ENCODE measurements at places on chromosomes 6 and 20.

DNA sequence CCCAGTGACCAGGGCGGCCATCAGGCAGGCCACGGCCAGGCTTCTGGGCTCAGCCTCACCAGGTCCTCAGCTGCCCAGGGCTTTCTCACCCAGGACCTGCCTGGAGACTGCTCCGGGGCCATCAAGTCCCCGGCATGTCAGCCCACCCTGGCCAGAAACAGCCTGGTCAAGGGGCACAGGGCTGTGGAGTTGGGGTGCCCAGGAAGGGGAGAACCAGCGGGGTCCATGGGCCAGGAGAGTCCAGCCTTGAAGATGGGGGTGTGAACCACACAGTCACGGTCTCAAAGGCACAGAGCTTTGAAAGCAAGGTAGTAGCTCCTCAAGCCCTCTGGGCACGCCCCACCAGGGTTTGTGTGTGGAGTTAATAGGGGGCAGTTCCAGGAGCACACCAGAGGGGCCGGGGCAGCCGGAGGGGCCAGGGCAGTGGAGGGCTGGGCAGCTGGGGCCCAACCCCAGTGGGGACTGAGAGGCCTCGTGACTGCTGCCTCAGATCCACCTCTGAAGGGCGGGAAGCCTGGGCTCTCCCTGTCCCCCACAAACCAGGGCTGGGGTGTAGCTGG is 48.0 kb upstream of the BHLHE23 start:
- no peak for DNase-seq

DNA sequence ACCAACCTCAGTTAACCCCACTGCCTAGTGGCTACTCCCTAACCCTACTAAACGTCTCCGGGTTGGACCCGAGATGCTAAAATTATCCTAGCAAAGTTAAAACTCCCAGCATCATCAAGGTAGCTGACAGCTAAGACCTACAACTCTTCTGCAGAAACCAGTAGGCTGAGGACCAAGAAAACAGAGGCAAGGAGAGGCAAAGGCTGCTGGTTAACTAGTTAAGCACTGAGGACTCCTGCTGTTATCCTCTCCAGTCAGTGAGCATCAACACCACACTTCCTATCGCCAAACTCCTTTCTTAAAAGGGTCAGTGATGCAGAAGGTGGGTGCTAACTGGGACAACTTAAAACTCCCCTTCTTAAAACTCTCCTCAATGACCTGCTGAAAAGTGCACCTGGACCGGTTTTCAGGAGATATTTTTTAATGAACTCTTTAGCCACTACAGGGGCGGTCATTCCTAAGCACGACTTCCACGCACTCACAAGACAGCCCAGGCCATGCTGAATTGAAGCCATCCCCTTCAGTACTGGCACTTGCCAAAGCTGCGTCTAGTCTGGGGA is 1.7 kb downstream of the TRERF1 start:
- DNase-seq, result no peak

- DNase-seq, result no peak
These were observed 11.0 kb downstream of the TNFAIP3 start for GRCh38 chr6:137878029-137878428.

- no peak for DNase-seq
These were observed 42.9 kb downstream of the TMEM244 start for GRCh38 chr6:129818251-129818650.

DNA sequence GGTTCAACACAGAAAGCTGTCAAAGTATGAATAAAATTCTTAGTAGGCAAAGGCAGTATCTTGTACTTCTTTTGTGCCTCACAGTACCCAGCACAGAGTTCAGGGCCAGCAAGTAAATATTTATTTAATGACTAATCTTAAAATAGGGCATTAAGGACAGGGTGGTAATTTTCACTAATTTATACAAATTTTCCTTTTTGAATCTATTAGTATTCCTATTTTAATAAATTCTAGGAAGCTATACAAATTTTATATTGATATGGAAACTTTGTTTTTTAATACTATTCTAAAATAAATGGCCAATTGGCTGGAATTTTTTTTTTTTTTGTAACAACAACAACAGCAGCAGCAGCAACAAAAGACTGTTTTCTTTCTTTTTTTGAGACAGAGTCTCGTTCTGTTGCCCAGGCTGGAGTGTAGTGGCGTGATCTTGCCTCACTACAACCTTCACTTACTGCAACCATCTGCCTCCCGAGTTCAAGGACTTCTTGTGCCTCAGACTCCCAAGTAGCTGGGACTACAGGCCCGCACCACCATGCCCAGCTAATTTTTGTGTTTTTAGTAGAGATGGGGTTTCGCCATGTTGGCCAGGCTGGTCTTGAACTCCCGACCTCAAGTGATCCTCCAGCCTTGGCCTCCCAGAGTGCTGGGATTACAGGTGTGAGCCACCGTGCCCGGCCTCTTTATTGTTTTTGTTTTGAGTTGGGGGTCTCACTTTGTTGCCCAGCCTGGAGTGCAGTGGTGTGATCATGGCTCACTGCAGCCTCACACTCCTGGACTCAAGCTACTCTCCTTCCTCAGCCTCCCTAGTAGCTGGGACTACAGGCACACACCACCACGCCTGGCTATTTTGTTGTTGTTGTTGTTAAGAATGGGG is 85.2 kb downstream of the FKBP5 start:
- DNase-seq, result no peak

DNA sequence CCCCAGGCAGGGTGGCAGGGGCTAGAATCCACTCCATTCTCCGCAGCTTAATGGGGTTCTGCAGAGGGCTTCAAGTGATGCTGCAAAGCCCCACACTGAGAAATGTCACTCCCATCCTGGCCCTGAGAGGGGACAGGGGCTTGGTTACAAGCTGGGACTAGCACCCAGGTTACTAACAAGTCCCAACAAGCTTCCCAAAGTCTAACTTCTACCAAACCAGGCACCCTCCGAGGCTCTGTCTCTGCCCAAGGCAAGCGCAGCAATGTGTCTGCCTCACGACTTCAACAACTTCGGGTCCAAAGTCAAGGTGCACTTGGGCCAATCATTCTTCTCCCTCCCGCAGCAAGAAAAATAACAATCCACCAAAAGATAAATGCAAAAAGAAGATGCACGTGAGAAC is 45.6 kb downstream of the NFATC2 start:
- DNase-seq, result no peak

DNA sequence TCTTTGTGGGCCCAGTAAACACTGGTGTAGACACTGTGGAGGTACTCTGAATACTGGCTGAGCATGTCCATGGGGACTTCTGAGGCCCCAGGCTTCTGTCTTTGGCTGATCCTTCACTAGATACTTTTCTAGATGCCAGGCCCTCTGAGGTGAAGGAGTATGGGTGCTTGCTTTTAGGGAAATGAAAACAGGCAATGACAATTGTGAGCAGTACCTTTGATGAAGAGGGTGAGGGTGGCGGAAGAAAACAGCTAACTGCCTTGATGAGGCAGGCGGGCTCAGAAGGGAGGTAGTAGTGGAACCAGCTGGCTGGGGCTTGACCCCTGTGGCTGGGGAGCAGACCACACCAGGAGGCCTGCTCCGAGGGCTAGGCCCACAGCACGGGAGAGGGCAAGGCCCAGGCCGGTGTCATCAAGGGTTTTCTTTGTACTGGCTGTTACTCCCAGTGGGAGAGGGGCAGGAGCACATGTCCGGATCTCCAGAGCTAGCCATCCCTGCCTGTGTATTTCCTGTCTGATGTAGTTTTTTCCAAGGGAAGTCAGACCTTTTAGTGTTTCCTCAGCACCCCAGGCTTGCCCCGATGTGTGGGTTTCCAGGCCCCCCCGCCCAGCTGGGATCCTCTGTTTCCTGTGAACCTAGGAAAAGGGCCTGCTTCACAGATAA is 3.9 kb downstream of the PLCG1 start:
- no peak for DNase-seq

- no peak for DNase-seq
These were observed 7.8 kb downstream of the MAVS start for GRCh38 chr20:3854462-3854871.

DNA sequence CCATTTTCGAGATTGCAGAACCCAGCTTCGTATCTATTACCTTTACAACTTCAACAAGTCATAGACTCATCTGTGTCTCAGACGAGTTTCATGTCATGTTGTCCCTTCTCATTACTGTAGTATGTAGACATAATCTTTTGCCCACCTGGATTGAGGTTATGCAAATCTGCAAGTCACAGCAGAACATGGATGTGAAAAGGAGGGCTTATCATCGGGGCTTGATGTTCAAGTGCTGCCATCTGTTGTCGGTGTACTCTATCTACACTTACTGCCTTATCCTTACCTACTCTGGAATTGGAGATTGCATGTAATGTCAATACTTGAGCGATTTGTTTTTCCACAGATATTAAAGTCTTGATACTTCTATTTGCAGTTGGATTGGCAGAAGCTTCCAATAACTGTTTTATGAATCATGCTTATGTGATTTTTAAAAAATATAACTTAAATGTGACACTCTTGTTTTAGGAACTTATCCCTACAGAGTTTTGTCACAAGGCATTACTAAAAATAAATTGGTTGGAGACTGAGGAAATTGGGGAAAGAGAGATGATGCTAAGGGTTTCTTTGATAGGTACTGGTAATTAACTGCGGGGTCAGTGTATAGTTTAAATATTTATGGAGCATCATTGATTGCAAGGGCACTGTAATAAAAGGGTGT is 3.0 kb upstream of the GOPC start:
- DNase-seq, result no peak

DNA sequence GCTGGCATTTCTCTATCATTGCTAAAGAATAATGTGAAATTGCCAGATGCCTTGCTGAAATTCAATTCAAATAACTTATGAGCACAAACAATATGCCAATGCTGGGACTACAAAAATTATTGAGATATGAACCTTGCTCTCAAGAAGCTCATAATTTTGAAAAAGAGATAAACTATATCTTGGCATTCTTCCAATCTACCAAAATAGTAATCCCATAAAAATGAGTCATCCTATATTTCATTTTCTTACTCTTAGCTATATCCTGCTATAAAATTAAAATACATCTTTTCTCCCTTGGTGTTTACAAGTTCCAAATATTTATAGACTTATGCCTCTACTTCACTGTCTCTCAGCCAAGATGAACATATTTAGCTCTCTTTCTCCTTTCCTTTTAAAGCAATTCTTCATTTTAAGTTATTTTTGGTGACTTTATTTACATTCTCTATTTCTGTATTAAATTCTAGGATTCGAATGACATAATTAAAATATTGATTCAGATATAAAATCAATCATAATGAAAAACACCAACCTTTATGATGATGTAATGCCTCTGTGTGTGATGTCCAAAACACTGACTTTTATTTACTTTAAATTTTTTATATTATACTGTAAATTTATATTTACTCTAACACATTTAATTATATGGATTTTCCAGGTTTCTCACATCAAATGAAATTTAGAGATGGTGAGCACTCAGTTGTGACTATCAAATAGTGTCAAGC is 152.6 kb downstream of the CDK19 start:
- DNase-seq, result no peak

- no peak for DNase-seq
These were observed 732.2 kb downstream of the CBLN4 start for GRCh38 chr20:55273149-55273548.

GRCh38 chr6:89503641-89504040 is 70.7 kb downstream of the ANKRD6 start:
- DNase-seq, result no peak

- DNase-seq, result no peak
These were observed 21.5 kb downstream of the TPBG start for GRCh38 chr6:82385102-82385501.

DNA sequence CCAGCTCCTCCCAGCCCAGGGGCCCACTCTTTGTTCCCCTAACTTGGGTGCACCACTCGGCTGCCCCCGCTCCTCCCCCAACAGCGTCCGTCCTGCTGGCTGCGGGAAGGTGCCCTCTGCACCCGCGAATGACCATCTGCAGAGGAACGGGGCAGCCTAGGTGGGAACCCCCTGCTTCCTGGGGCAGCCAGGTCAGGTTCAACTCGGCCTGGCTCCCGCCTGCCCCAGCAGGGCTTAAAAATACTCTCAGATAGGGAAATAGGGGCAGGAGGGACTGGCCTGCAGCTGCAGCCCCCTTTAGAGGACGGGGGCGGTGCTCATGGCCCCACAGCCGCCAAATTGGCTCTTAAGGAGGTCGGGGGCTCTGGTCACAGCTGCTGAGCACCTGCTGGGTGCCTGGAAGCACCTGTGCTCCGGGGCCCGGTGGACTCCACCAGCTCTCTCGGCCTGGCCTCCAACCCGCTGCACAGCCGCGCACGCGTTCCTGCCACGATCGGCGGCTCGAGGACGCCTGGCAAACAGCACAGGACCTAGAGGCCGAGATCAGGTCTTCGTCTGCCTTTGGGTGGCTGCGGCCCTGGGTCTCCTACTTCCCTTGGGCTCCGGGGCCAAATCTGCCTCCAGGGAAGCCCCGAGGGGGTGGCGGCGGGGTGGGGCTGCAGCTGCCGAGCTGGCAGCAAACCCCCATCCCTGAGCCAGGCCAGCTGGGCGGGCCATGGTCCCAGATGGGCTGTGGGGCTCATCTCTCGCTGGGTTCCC is 700 bp upstream of the LAMA5 start:
- no peak for DNase-seq

GRCh38 chr6:1028723-1029122 is 283.2 kb upstream of the FOXQ1 start:
- DNase-seq, result no peak

- no peak for DNase-seq
These were observed 68.2 kb upstream of the EYA2 start for GRCh38 chr20:46826343-46826984.

GRCh38 chr6:127458817-127459216 is 372 bp downstream of the KIAA0408 start:
- DNase-seq, result no peak

- DNase-seq, result no peak
These were observed 170.0 kb upstream of the AGPAT4 start for GRCh38 chr6:161443848-161444247.

DNA sequence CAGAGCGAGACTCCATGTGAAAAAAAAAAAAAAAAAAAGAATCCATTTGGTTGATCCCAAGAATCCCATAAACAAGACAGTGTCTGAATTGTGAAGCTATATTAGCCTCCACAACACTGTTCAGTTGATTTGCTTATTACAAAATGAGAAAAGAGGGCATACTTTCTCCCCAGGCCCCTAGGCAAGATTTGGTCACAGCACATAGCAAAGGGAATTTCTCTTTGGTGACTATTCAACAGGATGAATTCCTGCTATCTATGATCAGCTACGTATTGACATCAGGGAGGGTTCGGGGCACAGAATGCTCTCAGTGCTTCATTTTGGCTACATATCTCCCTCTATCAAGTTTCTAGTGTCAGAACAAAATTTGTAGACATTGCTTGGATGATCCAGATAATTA is 20.2 kb upstream of the SLC22A3 start:
- DNase-seq, result no peak

DNA sequence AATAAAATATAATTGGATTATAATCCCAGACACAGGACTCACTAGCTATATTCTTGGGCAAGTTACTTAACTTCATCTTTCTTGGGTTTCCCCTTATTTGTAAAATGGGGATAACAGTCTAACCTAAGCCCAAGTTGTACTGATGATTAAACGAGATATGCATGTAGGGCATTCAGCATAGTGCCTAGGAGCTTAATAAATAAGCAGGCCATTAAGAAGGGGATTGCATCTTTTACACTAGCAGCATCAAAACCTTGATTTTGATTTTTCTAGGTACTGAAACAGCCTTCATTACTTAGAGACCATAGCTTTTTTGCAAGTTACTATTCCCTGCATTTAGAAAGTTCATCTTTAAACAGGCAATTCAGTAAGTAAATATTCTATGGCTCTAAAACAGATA is 2.2 kb upstream of the QKI start:
- no peak for DNase-seq

All from stimulated activated CD8-positive, alpha-beta memory T cell treated with anti-CD3 and anti-CD28 coated beads, Interleukin-4, amount 100 ng/mL, for 4 hours (primary cell).